ENCODE measurements at places on chromosomes 2 and 18.

GRCh38 chr2:120896901-120897300, 161.2 kb downstream of the GLI2 start:
- no peak for DNase-seq

DNA sequence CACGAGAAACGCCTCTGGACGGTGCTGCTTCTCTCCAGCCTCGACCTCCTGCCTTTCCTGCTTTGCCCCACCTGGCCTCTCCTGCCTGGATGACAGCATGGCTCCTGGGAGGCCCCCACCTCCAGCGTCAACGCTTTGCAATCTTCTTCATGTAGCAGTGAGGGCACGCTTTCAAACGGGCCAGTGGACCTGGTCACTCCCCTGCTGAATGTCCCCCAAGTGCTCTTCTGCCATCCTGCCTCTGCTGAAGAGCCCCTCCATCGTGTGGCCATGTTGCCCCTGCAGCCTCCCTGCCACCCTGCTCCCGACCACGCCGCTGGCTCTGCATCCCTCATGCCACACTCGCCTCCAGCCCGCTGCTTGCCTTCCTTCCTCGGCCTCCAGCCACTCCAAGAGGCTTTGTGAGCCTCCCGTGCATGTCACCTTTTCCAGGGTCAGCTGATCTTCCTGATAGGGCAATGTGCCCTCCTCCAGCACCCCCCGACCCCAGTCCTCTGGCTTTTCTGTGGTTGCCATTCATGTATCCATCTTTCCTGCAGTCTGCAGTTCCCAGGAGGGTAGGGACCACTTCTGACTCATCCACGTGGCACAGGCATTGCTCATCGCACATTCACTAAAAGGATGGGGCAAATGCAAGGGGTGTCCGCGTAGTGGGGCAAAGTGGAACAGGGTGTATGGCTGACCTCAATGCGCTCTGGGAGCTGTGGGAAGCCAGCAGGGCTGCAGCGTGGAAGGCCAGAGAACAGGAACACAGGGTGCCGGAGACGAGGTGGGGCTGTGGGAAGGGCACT, 268.8 kb downstream of the TWIST2 start:
- DNase-seq: no peak

DNA sequence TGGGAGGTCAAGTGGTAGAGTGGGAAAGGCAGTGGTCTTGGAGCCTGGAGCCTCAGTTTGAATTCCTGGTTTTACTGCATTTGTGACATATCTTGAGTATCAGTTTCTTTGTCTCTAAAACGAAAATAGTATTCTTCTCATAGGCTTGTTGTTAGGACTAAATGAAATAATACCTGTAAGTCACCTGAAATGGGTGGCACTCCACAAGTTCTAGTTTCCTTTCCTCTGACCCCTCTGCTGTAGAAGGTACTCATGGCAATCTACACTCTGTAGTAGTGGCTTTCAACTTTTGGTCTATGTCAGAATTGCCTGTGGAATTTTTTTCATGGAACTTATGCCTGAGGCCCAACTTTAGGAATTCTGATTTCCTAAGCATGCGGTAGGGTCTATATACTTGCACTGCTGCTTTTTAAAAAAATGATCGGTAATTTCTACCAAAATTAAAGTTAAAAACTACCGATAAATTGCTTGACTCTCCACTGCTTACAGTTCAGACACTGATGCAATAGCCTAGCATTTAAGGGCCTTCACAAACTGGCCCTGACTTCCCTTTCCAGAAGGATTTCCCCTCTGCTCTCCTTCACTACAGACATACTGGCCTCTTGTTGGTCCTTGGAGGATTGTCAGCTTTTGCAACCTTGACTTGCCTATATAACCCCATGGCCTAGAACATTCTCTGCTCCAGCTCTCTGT, 47.2 kb downstream of the PLEK start:
- DNase-seq: no peak

GRCh38 chr2:100485396-100485795, 15.1 kb downstream of the NMS start:
- no peak for DNase-seq

DNA sequence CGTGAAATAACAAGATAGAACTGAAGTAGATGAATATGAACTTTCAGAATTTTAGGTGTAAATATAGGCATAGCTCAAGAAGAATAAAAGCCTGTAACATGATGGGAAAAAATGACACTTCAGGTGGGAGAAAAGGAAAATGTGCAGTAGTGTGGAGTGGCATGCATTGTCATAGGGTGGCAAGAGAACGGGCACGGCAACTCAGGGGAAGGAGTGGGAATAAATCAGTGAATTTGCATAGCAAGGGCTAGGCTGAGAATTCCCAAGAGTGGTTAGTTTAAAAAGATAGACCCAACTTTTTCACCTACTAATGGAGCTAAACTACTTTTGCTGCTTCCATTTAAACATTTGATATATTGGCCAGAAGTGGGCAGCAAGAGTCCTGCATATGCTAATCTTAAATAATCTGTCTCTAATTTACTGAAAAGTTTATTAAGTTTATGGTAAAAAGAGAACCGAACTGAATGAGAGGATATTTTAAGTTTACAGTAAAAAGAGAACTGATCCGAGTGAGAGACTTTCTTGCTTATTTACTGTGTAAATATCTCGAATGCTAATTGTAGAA, 228.1 kb downstream of the CTNNA2 start:
- no peak for DNase-seq

DNA sequence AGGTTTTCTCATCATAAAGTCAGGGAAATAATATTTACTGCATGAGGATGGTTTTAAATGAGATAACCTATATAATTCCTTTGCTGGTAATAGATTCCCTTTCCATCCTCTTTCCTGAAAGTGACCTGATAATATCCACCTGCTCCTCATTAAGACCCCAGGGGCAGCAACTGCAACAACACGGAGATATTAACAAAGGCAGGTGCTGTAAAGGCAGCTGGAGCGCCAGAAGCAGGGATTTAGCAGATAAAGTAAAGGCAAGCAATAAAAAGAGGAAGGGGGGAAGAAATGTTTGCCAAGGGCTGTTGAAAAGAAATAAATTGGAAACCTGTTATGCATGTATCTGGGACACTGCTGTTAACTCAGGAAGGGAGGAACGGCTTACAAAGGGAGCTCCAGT, 472.6 kb upstream of the KLHL29 start:
- no peak for DNase-seq

Data from amniotic stem cell (primary cell).